ENCODE measurements at places on chromosomes 7 and 10.

- DNase-seq: no peak
Observed at GRCh38 chr10:12705943-12706342, 295.6 kb downstream of the CCDC3 start.

DNA sequence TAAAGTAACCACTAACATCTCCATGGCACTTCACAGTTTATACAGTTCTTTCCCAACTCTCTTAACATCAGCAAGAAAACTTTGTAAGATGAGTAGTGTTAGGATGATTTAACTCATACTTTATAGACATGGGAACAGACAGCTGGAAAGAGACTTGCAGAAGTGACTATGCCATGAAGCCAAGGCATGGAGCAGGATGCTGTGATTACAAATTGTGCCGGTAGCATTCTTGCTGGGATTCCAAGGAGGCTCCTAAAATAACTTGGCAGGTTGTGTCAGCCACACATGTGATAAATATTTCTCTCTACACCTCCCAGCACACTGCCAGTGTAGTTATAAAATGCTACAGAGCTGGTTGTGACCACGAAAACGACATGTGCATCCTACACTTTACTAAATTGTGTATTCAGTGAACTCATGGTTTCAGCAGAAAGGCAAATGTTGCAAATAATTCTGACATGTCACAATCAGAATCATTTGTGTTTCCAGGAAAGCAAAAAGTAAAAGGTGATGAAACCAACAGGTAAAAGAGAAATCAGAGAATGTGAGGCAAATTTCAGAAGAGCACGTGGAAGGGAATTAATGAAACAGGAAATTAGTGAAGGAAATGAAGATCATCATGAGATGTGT lies 5.6 kb upstream of the CYP3A4 start:
- no peak for DNase-seq

- no peak for DNase-seq
Observed at GRCh38 chr7:52472006-52472620, 563.3 kb upstream of the POM121L12 start.

GRCh38 chr10:28668363-28669226 lies 8.7 kb upstream of the BAMBI start:
- peak; percentile 21 for DNase-seq

DNA sequence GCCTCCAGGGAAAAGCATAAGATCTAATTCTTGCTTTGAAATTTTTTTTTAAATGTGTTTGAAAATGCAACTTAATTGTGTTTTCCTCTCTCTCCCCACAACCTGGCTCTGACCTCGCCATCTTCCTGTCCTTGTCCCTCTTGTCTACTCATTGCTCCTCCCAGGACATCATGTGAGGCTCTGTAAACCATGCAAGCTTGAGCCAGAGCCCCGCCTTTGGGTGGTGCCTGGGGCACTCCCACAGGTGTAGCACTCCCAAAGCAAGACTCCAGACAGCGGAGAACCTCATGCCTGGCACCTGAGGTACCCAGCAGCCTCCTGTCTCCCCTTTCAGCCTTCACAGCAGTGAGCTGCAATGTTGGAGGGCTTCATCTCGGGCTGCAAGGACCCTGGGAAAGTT lies 9.8 kb upstream of the CDHR1 start:
- no peak for DNase-seq

- DNase-seq: no peak
Observed at GRCh38 chr10:33697016-33697415, 362.5 kb upstream of the NRP1 start.

DNA sequence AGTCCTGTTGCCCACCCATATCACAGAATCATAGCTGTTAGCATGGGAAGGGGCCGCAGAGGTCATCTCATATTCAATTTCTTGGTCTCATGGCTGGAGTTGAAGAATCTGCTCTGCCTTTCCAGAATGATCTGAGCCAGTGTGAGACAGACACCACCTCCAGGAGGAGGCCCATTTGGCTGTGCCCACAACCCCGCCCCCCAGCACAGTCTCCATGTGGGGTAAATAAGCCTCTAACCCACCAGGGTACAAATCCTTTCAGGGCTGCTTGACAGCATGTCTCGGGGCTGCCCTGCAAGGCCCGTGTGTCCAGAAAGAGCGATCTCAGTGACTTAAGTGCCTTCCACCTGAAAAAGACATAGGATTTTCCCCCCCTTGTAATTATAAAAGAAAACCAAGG lies 137.5 kb downstream of the DLG5 start:
- DNase-seq: no peak

- no peak for DNase-seq
Observed at GRCh38 chr10:78348411-78349164, 314.9 kb downstream of the RPS24 start.

DNA sequence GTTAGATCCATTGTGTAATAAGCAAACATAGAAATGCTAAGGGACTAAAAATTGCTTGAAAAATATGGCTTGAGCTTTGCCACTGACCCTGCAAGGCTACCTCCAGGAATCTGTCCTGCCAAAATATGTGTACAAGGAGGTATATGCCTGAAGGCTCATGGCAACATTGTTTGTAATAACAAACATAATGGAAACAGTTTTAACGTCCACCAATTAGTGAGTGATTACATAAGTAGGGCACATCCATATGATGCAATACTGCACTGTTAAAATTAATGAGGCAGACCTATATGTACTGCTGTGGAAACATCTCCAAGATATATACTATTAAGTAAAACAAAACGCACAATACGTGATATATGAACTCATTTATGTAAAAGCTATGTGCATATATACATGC lies 13.1 kb upstream of the GOT1 start:
- DNase-seq: no peak

DNA sequence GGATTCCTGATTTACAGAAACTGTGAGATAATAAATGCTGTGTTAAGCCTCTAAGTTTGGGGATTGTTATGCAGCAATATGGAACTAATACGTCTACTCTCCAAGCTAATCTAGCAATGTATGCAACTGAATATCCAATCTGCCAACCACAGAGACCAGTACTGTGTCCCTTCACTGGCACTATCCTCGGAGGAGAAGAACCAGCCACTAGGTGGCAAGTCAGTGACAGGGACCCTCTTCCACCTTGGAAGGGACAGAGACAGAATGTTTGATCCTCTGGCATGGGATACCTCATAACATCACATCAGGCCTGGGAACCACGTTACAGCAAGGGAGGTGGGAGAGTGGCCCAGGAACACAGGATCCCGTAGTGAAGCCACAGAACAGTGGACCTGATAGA lies 96.4 kb downstream of the CREM start:
- DNase-seq: no peak

DNA sequence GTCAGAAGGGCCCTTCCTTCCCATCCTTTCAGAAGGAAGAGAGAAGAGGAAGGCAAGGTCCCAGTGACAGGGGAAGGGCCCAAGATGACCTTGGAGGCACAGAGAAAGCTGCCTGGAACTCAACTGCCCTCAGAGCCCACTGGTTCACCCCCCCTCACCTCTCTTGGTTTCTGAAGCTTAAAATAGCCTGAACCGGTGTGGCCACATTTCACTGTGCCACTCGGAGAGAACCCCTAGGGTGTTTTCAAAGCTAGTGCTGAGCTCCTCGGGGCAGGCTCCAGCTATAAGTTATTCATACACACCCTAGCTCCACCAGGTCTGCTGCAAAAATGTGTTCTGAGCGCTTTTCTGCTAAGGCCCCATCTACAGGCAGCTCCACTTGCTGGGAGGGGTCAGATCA lies 60.9 kb upstream of the ADRB1 start:
- DNase-seq: peak; percentile 90

DNA sequence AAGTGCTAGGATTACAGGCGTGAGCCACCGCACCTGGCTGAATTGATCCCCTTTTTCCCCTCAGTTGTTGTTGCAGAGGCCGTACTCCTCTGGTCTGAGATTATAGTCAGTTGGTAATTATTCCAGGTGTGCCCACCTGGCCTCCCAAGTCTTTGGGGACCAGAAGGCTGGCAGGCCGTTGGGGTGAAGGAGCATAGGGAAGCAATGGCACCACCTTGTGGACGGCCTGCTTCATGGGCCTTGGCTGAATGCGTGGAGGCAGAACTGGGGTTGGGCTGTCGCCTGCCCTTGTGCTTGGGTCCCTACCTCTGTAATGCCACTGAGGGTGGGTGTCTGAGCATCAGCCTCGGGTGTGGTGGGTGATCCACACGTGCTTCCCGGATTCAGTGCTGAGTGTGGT lies 125.7 kb downstream of the RGS10 start:
- peak; percentile 78 for DNase-seq

DNA sequence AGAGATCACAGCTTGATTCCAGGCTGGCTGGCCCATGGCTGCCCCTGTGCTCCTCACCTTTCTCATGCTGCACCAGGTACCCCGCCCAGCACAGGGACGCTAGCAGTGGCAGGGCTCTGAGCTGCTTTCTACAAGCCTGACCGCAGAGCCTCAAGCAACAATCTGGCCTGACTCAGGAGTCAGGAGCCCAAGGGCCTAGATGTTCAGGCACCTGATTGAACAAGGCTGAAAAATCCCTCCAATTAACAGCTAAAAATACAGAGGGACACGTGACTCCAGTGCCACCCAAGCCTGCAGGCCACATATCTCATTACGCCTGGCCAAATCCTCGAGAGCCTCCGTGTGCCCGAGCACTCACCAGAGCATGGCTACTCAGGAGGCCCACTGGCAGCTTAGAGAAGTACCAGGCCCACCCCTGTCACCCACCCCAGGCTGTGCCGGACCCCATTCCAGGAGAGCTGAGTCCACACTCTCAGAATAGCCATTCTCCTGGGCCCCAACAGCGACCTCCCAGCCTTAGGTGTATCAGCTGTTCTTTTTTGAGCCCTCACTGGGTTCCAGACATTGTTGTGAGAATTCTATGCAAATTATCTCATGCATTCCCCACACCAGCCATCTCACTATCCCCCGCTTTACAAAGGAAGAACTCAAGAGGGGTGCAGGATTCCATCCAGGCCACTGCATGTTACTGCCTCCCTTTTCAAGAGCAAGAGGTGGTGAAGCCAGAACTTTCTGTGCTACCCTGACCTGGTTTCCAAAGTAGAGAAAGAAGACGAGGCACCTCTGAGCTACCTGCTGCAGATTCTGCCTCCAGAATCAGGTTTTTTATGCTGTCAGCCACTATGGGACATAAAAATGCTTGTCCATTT lies 98.3 kb downstream of the COL13A1 start:
- no peak for DNase-seq

DNA sequence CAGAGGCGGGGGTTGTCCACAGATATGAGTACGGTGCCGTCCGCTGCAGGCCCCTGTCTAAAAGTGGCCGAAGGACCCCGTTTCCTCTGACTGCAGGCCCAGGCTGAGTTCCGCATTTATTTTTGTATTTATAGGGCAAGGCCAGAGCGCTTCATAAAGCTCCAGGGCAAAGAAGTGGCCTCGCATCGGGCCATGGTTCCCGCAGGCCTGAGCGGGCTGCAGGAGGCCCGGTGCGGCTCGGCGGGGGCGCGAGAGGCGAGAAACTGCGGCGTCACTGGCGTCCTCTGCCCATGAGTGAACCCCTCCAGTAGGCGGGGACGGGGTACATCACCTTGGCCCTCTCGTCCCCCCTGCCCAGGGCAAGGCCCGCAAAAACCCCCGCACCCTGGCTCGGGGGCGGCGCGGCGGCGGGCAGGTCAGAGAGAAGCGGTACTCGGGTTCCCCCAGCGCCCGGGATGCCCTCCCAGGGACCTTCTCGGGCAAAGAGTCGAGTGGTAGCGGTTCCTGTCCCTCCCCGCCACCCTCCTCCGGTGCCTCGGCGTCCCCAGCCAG lies 355.7 kb downstream of the DNAJB6 start:
- no peak for DNase-seq

DNA sequence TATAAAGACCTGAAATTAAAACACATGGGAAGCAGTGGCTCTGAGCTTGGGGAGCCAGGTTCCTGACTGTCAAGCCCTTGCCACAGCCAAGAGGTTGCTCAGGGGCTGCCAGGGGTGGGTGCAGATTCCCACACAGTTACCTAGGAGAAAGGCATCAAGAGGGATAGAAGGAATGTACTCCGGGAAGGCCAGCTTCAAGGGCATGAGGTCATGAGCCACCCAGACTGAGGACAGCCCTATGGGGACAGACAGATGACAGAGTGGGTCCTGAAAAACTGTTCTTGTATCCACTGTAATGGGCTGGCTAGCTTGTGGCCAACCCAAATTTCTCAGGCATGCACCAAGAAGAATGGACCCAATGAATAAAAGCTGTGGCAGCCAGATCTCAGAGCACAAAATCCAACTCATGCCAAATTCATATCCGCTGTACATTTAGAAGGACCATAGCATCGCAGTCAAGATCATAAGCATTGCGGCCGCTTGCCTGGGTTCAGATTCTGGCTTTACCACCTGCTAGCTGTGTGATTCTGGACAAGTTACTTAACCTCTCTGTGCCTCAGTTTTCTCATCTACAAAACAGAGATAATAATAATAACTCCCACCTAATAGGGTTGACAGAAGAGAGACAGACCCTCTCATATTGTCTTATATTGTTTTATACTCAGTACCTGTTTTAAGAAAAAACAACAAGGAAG lies 44.9 kb upstream of the KCNMA1 start:
- no peak for DNase-seq

DNA sequence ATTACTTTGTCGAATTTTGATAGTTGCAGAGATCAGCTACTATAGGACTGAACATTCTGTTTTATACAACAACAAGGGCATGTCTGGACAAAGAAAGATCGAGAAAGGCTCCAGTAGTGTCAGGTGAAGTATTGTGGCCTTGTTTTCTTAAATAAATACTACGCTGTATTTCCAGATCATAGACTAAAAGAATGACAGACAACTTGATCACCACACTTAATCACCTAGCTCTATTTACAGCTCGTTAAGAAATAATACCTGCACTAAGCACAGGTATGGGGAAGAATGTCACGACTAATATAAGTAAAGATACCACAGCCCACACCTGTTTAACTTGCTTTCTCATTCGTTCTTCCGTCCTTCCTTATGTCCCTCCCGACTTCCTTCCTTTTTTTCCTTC lies 269.2 kb downstream of the HGF start:
- no peak for DNase-seq

DNA sequence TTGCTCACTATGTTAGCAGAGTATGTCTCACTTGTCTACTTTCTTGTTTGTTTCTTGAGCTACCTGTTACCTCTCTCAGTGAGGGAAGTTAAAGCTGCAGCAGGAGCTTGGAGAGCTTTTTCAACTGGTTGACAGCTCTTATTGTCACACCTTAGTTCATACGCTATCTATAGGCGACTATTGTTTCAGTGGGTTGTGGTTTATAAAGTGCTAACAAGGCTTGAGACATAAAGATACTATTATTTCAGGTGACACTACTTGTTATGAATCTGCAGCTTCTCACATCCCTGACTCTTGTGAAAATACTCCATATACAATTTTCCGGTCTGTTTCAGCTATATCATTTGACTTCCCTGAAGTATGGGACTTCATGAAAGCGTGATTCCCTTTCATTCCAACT lies 167.4 kb downstream of the CSTF2T start:
- peak; percentile 2 for DNase-seq
